Hindlimb muscle (tissue), 1 donor: ENCODE measurements at places on chromosomes 3 and 15.
A peak's percentile ranks its signal among the peaks of the same experiment; 100 is the strongest.

- DNase-seq = no peak
Measured at GRCh38 chr3:50138266-50139200, 16.6 kb upstream of the SEMA3F start.

- no peak for DNase-seq
Measured at GRCh38 chr15:25787381-25787780, 75.7 kb downstream of the ATP10A start.

GRCh38 chr3:133443649-133444422, 44.0 kb downstream of the BFSP2 start:
- no peak for DNase-seq

DNA sequence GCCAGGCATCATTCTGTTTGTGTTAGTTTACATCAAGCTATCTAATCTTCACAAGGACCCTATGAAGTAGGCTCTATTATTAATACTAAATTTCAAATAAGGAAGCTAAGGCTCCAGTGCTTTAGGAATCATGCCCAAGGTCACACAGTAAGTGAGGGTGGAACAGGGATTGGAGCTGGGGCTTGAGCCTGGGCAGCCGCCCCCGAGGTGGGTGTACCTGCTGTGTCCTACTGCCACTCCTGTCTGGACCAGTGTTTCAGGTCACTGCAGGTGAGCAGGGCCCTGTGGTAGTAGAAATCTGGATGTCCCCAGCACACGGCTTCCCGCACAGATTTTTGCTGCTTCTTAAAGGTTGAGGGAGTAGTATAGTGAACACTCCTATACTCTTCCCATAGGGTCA, 6.5 kb downstream of the KLF13 start:
- no peak for DNase-seq

DNA sequence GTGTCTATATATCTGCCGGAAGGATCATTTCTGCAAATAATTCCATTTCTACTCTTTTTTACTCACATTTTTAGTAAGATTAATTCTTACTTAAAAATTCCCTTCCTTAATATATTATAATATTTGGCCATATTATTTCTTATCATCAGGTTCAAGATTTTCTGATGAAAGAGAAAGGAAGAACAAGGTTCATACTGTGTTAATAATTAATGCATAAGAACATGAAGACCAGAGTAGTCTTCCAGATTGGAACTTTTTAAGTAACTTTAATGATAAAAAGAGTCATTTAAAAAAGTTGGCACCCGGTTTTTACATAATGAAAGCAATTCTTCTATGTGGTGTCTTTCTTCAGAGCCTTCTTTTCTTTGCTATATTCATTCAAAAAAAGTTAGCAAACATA, 590 bp downstream of the ACKR4 start:
- no peak for DNase-seq

DNA sequence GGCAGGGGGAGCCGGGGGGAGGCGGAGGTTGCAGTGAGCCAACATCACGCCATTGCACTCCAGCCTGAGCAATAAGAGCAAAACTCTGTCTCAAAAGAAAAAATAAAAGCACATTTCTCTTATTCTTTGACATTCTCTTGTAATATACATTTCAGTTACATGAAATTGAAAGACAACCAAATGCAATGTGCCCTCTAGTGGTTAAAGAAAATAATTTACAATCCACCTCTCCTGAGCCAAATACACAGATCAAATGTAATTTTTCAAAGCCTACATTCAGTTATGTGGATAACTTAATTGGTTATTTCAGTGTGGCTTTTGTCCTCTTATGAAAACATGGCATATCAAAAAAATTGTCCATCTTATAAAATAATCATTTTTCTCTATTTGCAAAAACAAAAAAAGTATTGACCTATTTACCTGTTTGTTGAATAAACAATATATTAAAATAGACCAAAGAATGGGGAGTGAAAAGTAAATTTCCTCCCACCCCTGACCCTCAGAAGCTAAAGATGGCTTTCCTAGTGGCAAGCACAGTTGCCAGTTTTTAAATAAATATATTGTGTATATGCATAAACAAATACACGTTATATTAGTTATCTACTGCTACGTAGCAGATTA, 14.2 kb upstream of the U2SURP start:
- DNase-seq = no peak

DNA sequence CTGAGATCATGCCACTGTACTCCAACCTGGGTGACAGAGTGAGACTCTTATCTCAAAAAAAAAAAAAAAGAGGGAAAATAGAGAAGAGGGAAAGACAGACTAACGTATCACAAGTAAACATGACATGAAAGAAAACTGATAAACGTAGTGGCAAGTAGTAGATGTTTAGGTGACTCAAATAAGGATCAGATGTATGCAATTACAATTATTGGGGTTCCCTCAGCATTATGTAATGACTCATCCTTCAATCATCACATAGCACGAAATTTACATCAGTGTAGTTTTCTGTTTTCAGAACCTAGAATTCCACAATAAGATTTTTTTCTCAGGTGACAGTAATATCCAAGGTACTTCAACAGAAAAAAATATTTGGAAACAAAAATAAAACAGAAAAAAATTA, 46.6 kb downstream of the DPP8 start:
- DNase-seq = no peak

GRCh38 chr3:37163262-37164015, 10.9 kb downstream of the LRRFIP2 start:
- no peak for DNase-seq

- DNase-seq = no peak
Measured at GRCh38 chr3:5205165-5205941, 17.8 kb downstream of the EDEM1 start.

- DNase-seq = no peak
Measured at GRCh38 chr15:98878862-98879261, 128.7 kb downstream of the PGPEP1L start.

DNA sequence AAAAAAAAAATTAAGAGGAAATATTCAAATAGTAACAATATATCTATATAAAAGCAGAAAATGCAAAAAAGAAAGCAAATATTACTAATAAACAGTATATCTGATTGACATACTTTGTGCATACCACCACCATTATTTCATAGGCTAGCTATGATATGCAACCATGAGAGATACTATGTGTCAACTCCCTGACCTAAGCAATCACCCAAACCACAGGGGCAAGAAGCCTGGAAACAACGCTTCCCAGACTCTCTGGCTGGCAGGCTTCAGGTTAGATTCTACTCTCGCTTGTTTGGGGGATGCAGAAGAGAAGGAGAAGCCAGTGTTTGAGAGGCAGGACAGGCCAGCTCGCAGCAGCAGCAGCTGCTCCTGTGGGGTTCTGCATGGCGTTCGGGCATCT, 169.3 kb upstream of the TPM1 start:
- no peak for DNase-seq

DNA sequence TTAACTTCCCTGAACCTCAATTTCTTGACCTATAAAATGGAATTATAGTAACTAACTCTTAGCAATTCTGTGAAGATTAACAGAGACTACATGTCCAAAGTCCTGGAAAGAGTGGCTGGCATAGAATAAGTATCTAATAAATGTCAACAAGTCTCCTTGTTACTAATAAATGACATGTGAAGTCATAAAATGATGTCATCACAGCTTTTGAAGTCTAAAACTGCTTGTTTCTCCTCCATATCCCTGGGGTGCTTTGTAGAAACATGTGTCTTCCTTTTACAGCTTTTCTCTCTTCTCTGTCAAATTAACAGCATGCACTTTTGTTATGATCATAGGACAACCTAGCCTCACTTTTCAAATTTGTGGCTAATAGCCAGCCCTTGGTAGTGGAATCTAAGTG, 510.2 kb downstream of the NTRK3 start:
- no peak for DNase-seq

GRCh38 chr3:24963762-24964625, 464.1 kb upstream of the RARB start:
- DNase-seq = peak; percentile 43
